Stimulated activated CD4-positive, alpha-beta T cell treated with anti-CD3 and anti-CD28 coated beads, Interleukin-4, amount 100 ng/mL, for 24 hours (primary cell): ENCODE measurements at places on chromosomes 7 and 10.

GRCh38 chr7:131106681-131107336 is 220.9 kb upstream of the MKLN1 start:
- DNase-seq = peak; percentile 54

DNA sequence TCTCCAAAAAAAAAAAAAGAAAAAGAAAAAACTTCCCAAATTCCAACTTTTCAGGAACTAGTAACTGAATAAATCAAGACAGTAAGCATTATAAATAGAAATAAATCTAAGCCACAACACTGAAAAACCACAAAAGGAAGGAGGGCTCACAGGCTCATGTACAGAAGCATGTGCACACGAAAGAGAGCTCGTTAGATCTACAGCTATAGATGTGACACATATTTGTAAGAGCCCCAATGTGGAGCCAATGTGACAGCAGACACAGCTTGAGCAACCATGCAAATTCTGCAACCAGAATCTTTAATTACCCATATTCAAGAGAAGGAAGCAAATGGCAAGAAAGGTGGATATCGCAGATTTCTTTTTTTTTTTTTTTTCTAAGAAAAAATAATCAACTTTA is 94.7 kb downstream of the SORBS1 start:
- no peak for DNase-seq

GRCh38 chr10:63210611-63211196 is 77.6 kb downstream of the NRBF2 start:
- no peak for DNase-seq

- DNase-seq = no peak
Measured at GRCh38 chr10:42911359-42911758, 128.8 kb downstream of the BMS1 start.

DNA sequence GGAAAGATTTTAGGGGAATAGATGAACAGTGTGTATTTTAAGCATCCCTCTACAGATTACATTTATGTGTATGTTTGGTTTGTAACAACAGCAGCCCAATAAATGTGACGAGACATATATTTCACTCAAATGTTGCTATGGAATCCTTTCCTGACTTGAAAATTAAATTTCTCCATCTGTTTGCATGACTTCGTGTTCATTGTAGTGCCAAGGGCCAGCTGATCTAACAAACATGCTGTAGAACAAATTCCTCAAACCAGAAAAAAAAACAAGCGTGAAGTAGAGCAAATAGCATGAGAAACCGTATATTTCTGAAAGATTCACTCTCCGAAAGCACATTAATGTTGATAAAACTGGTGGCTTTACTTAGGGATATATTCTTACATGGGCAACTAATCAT is 87.8 kb downstream of the NRCAM start:
- no peak for DNase-seq

DNA sequence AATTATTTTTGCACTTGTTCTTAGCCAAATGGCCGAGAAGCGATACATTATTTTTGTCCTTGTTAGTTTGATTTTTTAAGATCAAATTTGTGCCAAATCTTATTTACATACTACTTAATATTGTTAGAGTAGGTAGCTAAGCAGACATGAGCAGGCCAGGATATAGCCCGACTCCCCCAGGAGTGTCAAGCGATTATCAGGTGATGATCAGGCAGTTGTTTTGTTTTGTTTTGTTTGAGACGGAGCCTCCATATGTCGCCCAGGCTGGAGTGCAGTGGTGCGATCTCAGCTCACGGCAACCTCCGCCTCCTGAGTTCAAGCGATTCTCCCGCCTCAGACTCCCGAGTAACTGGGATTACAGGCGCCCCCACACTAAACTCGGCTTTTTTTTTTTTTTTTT is 71.1 kb downstream of the LYZL2 start:
- DNase-seq = no peak

DNA sequence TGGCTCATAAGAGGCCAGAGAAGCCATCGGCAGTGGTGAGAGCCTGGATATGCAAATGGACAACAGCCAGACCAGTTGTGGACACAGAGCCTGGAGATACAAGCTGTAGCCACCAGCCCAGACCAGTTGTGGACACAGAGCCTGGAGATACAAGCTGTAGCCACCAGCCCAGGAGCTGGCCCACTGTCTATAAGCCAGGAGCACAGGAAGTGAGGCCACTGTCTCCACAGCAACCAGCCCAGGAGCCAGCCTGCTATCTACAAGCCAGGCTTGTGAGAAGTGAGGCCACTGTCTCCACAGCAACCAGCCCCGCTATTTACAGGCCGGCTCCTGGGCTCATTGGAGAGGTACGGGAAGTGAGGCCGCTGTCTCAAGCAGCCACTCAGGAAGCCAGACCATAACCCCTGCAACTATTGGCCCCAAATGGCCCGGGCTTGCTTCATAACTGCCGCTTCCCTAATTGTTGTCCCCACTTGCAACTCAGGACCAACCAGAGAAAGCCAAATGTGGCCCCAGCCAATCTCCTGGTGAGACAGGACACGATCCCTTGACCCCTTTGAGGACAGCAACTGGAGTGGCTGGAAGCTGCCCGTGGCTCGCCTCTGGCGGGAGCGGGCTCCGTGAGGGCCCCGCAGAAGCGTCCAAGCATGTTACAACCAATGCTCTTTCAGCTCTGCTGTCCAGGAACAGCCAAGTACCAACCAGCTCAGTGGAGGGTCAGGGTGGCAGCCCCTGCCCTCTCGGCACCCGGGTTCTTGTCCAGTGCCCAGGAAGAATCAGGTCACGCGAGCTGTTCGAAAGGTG is 44.1 kb upstream of the CNPY1 start:
- DNase-seq = no peak

GRCh38 chr10:74927701-74928100 is 101.3 kb downstream of the KAT6B start:
- DNase-seq = no peak

GRCh38 chr7:44279286-44279685 is 46.1 kb downstream of the CAMK2B start:
- DNase-seq = no peak

DNA sequence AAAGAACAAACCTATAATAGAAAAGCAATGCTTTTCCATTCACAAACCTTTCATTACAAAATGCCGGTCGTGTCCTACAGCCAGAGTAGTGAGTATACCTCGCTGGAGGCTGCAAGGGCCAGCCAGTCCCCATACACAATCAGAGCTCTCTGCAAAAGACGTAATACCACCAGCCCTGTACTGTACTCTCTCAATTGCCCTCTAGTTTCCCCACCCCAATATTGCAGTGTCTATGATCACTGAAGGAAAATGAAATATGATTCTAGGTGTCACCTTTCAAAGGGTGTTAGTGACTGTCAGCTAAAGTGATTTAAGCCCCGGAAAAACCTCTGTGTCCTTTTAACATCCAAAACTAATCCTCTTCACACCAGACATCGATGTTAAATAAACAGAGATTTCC is 24.8 kb downstream of the PLXNA4 start:
- DNase-seq = no peak

DNA sequence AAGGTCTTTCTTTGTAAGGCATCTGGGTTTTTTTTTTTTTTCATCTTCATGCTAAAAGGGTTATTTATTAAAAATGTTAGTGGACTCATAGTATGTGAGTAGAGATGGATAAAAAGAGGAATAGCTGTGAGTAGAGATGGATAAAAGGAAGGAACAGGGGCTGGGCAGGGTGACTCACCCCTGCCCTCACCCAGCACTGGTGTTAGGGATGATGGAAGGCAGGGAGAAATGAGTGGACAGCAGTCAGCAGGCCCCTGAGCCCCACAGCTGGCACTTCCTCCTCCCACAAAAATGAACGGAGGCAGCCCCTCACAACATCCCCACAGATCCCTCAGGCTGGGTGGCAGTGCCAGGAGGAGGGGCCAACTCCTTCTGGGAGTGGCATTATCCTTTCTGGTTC is 39.3 kb downstream of the ANTXRL start:
- no peak for DNase-seq

DNA sequence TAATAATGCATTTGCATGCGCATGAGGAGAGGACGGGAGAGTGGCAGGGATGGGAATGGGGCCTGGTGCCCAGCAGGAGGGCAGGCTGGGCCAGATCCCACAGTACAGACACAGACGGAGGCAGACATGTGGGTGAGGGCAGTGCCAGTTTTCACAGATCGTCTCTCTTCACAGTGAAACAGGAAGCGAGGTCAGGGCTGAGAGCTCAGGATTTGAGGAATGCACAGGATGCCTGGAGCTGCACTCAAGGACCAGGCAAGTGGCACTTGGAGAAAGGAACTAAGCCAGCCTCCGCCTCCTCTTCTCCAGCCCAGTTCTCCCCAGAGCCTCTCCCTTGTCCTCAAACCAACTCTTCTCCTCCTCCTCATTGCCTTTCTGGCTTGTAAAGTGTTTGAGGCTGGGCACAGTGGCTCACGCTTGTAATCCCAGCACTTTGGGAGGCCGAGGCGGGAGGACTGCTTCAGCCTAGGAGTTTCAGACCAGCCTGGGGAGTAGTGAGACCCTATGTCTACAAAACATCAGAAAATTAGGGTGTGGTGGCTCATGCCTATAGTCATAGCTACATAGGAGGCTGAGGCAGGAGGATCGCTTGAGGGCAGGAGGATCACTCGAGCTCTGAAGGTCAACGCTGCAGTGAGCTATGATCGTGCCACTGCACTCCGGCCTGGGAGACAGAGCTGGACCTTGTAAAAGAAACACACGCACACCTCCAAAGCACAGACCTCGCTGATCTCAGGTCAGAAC is 115.2 kb downstream of the HIP1 start:
- DNase-seq = no peak

- DNase-seq = no peak
Measured at GRCh38 chr7:10888861-10889260, 84.8 kb upstream of the PHF14 start.

DNA sequence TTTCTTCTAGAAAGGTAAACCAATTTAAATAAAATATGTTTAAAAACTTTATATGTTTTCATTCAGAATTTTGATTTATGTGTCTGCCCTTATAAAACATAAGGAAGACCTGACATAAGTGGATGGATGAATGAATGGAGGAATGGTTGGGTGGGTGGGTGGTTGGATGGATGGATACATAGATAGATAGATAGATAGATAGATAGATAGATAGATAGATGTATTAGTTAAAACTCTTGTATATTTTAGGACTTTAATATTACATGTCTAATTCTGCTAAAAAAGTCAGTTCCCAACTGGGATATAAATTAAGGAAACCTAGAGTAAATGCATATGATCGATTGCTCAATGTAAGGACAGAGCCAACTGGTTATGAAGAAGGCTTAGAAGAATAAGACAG is 156.3 kb upstream of the WNT16 start:
- no peak for DNase-seq

- no peak for DNase-seq
Measured at GRCh38 chr10:62250594-62251198, 17.9 kb downstream of the RTKN2 start.
